ENCODE measurements at places on chromosomes 16 and 17.
A peak's percentile ranks its signal among the peaks of the same experiment; 100 is the strongest.

DNA sequence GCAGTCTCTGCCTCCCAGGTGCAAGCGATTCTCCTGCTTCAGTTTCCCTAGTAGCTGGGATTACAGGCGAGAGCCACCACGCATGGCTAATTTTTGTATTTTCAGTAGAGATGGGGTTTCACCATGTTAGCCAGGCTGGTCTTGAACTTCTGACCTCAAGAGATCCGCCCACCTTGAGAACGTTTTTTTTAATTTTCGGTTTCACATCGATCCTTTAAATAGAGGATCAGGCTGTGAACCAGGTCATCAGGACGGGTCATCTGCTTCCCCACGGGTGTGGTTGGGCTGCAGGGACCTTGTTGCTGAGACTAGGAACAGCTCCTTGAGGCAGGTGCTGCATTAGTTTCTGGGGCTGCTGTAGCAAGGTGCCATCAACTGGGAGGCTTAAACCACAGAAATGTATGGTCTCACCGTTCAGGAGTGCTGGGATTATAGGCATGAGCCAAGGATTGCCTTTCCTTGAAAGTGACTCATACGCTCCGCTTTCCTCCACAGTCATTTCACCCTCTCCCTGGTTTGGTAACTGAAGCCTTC, 7.9 kb upstream of the NAGPA start:
- peak; percentile 93 for DNase-seq

- DNase-seq: no peak
Observed at GRCh38 chr16:64586781-64587180, 535.1 kb downstream of the CDH11 start.

DNA sequence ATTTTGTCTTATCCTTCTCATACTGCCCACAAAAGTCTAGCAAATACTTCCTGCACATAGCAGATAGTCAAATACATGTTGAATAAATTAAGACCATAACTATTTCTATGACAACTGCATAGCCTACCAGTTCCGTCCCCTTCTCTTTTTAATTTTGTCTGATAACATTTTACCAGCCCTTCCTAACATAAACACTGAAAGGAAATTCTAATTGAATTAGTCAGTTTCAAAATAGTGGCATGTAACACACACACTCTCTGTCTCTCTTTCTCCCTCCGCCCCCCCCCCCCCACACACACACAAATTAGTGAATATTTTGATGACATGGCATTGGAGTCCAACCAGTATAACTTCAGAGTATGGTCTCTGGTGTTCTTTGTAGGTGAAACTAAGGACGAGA, 41.8 kb downstream of the TNRC6C start:
- no peak for DNase-seq

DNA sequence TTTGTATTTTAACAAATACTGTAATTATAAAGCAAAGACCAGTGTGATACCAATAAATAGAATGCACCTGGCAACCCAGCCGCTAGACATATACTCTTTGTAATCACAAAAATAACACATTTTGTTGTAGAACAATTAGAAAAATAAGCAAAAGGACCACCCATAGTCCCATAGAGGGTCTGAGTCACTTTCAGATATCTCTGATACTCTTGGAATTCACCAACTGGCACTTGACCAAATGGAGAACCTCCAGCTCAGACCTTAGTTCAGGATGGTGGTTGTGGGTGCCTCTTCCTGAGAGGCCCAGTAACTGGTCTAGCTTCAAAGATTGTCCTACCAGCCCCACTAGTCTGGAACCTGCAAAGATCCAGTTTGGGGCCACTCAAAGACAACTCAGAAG, 789 bp upstream of the TERF2 start:
- peak; percentile 22 for DNase-seq

- DNase-seq: peak; percentile 68
Observed at GRCh38 chr17:76014100-76014924, 12.8 kb downstream of the EVPL start.

DNA sequence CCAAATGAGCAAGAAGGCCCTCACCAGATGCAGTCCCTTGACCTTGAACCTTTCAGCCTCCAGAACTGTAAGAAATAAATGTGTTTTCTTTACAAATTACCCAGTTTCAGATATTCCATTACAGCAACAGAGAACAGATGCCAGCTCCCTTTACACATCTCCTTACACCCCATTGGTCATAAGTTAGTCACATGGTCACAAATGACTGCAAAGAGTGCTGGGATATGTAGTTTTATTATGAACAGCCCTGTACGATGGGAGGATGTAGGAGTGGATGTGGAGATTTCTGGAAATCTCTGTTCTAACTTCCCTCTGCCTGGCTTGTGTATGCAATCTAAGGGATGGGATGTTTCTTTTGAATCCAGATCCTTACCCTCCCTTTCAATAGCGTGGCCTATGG, 13.3 kb upstream of the RPL38 start:
- peak; percentile 63 for DNase-seq

DNA sequence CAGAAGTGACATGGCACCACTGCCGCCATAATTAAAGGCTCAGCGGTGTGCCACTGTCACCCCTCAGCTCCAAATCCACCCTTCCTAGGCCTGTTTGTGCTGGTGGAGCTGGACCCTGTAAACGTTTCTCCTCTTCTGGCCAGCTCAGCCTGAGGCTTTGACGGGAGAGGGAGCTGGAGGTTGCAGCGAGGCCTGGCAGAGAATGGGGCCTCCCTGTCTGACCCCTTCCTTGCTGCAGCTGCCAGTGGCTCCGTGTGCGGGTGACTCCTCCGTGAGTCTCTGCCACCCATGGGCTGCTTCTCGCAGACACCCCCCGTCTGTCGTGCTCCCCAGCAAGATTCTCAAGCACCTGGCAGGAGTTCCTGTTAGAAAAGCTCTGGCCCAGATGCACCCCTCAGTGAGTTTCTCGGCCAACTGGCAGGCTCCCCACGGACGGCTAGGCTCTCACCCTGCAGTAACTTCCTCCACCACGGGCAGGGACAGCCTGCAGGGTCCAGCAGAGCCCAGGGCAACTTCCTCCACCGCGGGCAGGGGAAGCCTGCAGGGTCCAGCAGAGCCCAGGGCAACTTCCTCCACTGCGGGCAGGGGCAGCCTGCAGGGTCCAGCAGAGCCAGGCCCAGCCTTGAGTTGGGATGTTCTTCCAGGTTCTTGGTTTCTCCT, 4.7 kb upstream of the CHMP6 start:
- no peak for DNase-seq
